ENCODE measurements at places on chromosomes 16 and 17.

- no peak for DNase-seq
Measured at GRCh38 chr16:66231452-66232160, 134.9 kb upstream of the CDH5 start.

DNA sequence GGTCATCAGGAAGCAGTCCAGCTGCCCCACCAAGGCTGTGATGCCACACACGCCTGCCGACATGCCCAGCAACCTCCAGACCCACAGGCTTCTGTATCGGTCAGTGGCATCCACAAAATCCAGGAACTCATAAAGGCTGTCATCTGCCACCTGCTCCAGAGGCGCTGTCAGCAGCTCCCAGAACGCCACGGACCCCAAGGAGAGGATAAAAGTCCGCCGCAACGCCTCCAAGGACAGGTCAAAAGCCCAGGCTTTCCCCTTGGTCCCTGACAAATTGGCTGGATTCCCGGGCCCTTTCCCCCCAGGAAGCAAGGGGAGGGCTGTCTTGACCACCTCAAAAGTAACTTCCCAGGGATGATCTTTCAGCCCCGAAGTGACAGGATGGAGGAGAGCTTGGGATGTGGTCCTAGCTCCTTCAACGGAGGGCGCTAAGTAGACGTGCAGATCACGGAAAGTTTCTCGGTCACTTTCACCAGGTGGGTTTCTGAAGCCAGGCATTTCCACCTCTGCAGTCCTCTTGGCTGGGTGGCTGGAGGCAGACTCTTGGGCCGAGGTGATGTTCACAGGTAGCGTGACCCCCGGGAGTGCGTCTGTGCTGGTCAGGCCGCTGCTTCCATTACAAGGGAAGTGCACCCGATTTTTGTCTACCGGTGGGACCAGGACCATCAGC is 854 bp downstream of the MFSD6L start:
- DNase-seq: no peak

- no peak for DNase-seq
Measured at GRCh38 chr17:77300016-77300686, 159.4 kb downstream of the SEC14L1 start.

DNA sequence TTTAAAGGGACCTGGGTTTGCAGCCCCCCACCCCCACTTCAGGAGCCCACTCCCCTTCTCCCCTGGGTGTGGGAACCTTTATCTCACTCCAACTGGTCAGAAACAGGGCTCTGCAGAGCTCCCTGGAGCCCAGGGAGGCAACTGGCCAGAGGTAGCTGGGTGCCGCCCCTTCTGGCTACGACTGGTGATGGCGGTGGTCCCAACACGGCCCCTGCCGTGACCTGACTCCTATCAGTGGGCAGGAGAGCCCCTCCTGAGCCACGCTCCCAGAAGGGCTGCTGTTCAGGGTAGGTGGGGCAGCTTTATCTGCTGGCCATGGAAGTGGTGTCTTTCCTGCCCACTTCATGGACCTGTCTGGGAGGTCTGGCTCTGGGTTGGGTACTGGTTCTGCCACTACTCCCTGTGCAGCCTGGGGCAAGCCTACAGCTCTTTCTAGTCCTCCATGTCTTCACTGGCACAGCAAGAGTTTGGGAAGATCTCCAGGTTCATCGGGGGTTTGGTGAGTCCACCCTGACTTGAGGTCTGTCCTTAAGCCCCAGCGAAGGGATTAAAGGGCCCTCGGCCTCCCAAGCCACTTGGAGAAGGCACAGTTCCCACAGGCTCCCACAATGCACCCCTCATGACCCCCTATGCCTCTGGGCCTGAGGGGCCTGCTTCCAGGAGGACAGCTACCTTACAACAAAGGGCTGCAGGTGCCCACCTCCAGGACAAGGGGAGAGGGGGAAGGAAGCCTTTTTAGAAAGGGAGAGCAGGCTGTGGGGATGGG is 5.5 kb upstream of the SREBF1 start:
- peak; percentile 50 for DNase-seq

GRCh38 chr16:31363721-31364120 is 8.7 kb downstream of the ITGAX start:
- DNase-seq: no peak

Measured in thyroid gland (tissue), 4 donors.